Bone marrow (tissue), 2 donors: ENCODE measurements at places on chromosomes 1 and 21.

GRCh38 chr1:227897704-227898438, 49.9 kb downstream of the WNT9A start:
- no peak for DNase-seq

DNA sequence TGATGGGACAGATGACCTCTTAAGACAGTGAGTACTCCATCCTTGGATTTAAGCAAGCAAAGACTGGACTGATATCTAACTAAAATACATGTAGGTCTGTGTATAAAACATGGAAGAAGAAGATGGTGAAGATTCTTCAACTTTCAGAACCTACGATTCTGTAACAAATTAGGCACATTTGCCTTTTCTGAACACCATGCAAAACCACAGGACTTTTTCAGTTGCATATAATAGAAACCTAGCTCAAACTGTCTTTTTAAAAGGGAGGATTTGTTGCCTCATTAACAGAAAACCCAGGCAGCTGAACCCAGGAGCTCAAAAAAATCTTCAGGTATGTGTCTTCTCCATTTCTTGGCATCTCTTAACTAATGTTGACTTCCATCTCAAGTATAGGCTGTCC, 14.7 kb upstream of the TSPAN1 start:
- DNase-seq: no peak

DNA sequence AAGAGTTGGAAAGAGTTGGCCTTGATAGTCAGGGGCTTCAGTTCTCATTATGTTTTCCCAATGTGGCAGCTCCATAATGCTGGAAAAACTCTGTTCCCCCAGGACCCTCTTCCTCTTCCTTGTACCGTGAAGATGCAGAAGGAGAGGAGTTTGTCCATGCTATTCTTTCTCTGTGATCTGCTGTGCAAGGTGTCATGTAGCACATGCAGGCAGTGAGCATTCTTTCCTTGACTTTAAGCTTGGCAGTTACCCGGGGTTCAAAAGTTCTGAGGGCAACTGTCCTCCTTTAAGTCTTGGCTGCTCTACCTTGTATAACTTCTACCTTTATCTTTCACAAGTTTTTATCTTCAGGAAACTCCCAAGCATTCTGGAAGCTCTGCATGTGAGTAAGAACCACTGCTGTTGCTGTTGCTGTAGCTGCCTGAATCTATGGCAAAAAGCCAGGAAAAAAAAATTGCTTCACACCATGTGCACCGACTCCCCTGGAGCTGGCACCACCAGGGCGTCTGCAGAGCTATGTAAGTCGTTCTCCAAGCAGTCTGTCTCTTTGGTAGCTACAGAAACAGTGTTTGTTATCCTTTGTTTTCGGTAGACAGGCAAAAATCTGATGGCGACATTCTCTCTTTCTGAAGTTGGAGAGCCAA, 42.7 kb upstream of the SLC16A1 start:
- DNase-seq: no peak

GRCh38 chr21:28174701-28175100, 818.0 kb downstream of the LTN1 start:
- no peak for DNase-seq

DNA sequence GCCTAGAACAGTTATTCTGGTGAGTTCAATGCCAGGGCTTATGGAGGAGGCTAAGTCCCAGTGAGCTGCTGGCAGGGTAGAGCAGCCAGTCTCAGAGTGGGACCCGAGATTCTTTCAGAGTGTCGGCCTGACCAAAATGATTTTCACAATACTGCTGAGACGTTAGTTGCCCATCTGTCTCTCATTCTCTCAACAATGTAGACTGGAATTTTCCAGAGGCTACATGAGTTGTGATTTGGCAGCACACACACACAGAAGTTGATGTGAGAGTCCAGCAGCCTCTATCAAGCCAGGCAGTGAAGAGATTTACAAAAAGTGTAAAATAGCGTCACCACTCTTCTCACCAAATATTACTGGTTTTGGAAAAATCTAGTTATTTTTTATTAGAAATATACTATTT, 21.7 kb downstream of the CACNA1S start:
- DNase-seq: no peak

DNA sequence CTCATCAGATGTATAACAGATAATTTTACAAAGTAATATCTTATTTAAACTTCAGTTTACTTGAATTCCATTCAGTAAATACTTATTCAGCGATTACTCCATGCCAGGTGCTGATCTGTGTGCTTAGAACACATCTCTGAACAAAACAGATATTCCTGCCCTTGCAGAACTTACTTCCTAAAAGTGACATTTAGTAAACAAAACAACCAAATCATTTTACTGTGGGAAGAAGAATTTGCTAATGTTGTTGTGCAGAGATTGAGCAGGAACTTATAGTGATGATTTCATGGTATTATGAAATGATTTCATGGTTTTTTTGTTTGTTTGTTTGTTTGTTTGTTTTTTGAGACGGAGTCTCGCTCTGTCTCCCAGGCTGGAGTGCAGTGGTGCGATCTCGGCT, 39.3 kb upstream of the WLS start:
- no peak for DNase-seq

GRCh38 chr1:173139706-173140105, 67.4 kb downstream of the TNFSF4 start:
- no peak for DNase-seq

DNA sequence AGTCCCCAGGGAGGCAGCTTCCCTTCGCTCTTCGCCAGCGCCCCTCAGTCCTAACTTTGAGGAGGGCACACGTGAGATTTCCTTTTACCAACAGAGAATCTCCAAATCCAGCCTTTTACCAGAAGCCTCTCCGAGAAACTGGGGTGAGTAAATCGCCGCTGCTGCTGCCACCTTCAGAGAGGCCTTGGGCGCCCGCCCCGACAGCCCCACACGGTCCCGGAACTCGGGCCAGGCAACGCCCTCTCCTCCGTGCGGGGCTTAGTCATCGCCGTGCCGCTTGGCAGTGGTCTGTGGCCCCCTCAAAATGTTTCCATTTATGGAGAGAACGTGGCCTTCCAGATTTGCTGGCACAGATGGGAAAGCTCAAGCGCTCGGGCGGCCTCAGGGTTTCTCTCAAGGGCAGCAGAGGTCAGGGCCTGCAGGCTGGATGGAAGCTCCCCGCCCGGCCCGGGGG, 41.4 kb upstream of the COL6A2 start:
- no peak for DNase-seq
